ENCODE measurements at places on chromosomes 16 and 17.

DNA sequence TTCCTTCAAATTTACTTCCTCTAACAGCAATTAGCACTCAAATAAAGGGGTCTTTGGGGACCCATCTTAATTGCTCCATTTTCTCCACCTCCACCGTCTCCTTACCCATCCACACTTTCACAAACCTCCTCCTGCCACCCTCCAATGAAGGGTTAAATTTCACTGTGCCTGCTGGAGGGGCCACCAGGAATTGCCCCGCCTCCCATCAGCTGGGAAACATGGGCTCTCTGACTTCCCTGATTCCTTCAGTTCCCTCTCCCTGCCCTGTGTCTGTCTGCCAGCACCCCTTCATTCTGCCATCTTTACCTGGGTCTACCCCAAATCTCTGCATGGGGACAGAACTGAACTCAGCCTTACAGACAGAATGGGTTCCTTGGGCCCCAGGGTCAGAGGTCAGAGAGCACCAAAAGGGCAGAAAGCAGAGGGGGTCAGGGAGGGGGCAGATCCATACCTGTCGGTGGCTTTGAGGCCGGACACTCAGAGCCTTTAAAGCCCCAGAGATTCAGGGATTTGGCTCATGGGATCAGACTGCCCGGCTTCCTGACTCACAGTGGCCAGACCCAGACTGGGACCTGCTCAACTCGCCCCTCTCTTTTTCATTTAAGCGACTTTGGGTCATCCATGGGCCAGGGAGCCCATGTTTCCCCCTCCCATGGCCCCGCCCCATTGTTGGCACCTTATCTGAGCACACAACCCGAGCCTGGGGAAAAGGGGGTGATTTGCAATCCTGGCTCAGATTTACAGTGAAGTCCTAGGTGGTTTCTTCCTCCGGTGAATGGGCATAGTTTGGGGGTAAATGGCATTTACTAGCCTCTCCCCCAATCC is 17.6 kb upstream of the SP2 start:
- no peak for DNase-seq

GRCh38 chr16:16033208-16033717 is 83.8 kb downstream of the ABCC1 start:
- no peak for DNase-seq

DNA sequence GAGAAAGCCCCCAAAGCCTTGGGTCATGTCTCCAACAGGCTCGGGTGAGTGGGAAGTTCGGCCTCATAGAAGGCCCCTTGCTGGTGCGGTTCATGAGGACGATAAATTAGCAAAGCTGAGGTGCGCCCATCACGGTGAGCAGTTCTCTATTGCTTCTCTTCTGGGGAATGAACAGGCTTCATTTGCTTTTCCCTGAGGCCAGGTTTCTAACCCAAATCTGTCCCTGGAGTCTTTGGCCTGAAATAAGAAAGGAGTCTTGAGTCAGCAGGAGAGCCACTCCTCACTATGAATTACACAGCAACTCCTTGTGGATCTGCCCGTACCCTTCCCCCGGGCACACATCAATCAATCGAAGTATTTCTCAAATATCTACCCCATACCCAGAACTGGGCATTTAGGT is 94.6 kb downstream of the YPEL2 start:
- DNase-seq = no peak

DNA sequence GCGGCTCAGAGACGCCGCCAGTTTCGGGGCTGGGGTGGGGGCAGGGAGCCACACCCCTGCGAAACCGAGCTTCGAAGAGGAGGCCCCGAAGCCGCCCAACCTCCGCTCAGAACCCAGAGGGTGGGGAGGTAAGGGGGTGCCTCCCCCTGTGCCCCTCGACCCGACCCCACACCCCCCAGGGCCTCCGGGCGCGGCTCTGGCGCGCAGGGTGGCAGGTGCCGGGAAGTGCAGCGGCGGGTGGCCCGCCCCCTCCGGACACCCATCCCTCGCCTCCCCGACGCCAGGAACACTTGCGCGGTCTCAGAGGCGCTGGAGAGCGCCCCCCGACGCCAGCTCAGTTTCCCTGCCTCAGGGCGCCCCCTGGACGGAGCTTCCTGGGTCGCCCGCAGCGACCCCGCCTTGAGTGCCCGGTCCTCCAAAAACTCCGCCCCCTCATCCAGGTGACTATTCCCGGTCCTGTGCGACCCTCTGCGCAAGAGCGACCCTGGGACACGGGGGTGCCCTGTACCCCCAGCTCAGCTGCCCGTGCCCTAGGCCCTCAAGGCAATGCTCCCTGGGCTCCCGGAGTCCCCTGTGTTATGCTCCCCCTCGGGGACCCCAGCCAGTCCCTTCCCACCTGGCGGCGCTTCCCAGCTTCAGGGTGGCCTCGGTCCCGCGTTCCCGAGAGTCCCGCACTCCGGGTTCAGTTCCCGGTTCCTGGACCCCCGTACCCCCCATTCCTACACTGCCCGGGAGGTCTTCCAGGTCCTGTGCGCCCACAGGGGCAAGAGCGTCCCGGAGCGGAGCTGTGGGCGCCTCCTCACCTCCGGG is 562 bp downstream of the PPL start:
- no peak for DNase-seq

GRCh38 chr16:86240716-86241363 is 269.5 kb upstream of the FOXF1 start:
- no peak for DNase-seq

GRCh38 chr17:79621151-79621943 is 10.5 kb upstream of the RBFOX3 start:
- no peak for DNase-seq

- no peak for DNase-seq
Measured at GRCh38 chr16:80564394-80564793, 23.6 kb downstream of the DYNLRB2 start.

GRCh38 chr16:48408688-48409087 is 23.5 kb upstream of the SIAH1 start:
- DNase-seq = no peak

GRCh38 chr16:86941731-86942130 is 363.4 kb downstream of the FOXL1 start:
- no peak for DNase-seq

DNA sequence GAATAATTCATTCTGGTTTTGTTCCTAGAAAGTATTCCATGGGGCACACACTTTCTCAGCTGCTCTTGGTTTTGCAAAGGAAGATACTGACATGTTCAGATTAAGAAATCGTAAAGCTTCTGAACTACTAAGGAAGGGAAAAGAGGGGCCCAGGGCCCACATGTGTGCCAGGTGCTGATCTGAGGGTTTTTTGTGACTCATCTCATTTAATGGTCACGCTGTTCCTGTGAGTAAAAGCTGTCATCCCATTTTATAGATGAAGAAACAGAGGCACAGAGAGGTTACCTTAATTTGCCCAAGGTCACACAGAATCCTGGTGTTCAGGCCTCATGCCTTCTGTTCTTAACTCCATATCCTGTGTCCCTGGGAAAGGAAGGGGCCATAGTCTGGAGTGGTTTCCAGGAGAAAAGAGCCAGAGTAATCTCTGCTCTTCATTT is 113.2 kb downstream of the MSI2 start:
- no peak for DNase-seq

- no peak for DNase-seq
Measured at GRCh38 chr17:41467561-41467960, 375 bp upstream of the KRT32 start.

DNA sequence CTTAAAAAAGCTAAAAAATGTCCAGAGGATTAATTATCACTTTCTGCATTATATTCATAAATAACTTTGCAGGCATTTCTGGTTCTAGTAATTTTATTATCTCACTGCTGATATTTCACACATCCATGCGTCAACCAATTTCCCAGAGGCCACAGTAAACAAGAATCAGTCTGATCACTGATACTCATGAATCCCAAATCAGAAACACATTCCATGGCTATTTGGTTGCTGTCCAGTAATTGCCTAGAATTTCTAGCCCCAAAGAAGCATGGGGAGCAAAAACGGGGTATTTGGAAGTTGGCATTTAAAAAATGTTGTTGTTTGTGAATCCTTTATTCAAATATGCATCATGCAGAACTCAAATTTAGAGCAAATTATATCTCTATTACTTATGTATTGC is 244.8 kb downstream of the CDH8 start:
- no peak for DNase-seq

GRCh38 chr16:17168181-17168580 is 302.6 kb downstream of the XYLT1 start:
- no peak for DNase-seq

DNA sequence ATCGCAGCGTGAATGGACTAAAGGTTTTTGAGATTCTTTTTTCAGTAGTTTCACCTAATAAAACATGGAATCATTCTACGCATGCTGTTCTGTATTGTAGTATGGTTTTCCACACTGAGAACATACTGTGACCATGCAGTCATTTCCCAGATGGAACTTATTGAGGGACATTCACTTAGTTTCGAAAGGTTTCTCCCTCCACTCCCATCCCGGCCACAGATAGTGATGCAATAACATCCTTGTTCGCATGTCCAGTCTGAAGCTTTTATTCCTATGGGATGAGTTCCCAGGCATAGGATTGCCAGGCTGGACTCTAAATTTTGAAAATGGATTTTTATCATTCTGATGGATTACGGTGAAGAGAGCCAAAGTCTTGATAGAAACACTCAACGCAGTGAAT is 420.4 kb downstream of the WWOX start:
- no peak for DNase-seq

DNA sequence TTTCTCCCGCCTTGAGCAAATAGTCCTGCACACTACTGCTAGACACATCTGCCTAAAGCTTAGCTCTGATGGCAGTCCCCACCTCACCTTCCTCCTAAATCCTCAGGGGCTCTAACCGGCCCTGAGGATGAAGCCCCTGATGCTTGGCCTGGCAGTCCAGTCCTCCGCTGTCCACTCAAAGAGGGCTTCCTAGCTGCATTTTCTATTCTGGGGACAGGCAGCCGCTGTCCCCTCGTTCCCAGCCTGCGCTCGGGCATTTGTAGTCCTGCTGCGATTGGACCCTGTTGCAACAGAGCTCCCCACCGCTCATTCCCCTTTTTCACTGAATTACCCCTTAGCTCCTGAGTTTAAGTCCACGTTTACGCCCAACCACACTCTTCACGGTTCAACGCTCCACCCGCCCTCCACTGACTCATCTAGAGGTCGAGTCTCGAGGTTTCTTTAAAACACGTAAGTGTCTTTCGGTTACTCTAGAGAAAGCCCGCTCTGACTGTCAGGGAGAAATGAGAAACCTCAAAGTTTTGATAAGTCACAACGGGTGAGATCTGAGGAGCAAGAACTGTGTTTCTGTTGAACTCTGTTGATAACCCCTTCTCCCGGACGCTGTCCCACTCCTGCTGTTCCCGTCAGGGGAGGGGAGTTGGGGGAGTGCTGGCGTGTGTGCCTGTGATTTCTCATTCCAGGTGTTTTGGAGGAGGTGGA is 4.5 kb downstream of the CCR7 start:
- peak; percentile 71 for DNase-seq

DNA sequence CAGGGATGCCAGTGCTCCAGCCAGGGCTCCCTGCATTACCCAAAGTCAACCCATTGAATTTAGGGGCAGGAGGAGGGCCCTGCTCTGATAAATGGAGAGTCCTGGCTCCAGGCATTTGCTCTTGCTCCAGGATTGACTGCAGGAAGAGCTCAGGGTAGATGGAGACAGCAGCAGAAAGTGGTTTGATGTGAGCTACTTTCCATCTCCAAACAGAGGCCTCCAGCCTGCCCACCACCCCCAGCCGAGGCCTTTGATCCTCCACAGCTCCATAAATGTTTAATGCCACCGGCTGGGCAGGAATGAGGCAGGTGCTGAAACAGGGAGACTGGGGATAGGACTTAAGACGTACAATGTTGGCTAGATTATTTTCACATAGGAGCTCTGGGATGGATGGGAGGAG is 4.3 kb upstream of the SEZ6 start:
- no peak for DNase-seq

DNA sequence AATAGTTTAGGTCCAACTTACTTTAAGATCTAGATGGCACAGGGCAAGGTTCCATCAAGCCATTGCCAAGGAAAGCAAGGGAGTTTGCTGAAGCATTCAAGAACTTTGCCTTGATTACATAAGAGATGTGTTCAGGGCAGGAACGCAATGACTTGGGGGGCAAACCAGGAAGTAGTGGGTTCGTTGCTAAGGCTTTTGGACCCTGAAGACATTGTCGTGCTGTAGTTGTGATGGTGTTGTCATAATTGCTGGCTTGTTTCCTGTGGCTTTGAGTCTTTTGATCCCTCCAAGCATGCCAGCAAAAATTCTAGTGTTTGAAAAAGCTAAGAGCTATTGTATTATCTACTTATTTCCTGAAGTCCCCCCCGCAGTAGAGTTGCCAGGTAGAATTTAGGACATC is 70.7 kb upstream of the HNF1B start:
- no peak for DNase-seq

DNA sequence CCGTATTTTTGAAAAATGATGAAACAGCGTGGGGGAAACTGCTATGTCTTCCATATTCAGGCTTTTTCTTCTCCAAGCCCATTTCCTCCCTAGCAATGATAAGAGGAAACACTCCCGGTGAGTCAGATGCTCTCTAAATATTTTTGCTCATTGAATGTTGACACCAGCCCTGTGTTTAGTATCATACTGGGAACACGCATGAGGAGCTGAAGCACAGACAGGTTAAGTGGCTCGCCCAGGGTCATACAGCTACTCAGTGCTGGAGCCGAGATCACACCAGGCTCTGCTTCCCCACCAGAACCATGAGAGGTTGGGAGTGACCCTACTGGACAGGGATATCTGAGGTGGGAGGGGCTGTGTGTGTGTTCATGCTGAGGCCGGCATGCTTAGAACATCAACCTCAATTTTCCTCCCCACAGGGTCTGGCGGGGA is 37.8 kb upstream of the ADGRG1 start:
- DNase-seq = no peak

DNA sequence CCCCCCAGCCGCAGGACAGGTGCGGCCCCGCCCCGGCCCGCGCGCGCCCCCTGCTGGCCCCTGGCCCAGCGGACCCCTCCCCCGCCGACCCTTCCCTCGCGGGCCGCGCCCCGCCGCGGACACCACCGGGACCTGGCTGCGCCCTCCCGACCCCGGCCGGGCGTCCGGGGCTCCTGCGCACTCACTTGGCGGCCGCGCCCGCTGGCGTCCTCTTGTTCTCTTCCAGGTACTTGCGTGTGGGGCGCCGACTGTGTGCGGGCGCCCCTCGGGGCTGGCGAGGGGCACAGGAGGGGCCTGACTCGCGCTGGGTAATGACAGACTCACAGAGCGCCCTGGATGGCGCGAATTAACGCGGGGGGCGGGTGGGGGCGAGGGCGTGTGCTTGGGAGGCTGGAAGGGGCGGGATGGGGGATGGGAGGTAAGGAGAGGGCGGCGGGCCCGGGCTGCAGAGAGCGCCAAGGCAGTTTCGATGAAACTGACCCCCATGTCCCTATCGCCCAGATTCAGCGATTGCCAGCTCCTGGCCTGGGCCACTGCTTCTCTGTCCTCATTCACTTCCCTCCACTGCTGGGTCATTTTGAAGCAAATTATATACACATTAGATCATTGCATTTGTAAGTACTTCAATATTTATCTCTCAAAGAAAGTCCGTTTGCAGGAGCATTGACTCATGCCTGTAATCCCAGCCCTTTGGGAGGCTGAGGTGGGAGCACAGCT is 445 bp upstream of the DBNDD1 start:
- DNase-seq = peak; percentile 55

DNA sequence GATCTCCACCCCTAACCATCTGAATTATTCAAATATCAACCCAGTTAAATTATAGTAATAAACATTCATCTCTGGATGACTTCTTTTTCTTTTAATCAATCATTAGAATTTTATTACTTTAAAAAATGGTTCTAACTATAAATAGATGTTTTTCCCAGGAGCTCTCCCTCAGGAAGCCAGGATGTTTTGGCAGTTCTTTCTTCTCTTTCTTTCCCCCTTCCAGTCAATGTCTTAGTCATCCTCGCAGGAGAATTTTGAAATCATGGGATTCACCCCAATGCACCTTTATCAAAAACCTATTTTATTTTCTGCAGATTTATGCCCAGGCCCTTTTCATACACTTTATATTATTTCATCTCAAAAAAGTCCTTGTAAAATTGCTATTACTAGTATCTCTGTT is 711.6 kb downstream of the CDH11 start:
- DNase-seq = no peak
